CD14-positive monocyte (primary cell): ENCODE measurements at places on chromosomes 3 and 15. TPM values are rescaled to one million over a fixed set of nuclear protein-coding genes. Genes with fewer than 3 reads are reported as not detected.

The ZNF385D gene
- polyA plus RNA-seq = not detected in 2 replicates

The FBN1 gene
- not detected for polyA plus RNA-seq

The GRK7 gene
- 0.03 and 0.04 TPM in 2 replicates for polyA plus RNA-seq

The SNURF gene
- polyA plus RNA-seq = 2.8 TPM

The FAM3D gene
- 1.9 TPM for polyA plus RNA-seq

The GXYLT2 gene
- polyA plus RNA-seq = not detected

The ERICH6 gene
- polyA plus RNA-seq = not detected

The GOLGA6D gene
- not detected for polyA plus RNA-seq
